Neural progenitor cell (in vitro differentiated cells): ENCODE measurements at places on chromosomes 16 and 17. TPM values are rescaled to one million over a fixed set of nuclear protein-coding genes. Genes with fewer than 3 reads are reported as not detected.

DNA sequence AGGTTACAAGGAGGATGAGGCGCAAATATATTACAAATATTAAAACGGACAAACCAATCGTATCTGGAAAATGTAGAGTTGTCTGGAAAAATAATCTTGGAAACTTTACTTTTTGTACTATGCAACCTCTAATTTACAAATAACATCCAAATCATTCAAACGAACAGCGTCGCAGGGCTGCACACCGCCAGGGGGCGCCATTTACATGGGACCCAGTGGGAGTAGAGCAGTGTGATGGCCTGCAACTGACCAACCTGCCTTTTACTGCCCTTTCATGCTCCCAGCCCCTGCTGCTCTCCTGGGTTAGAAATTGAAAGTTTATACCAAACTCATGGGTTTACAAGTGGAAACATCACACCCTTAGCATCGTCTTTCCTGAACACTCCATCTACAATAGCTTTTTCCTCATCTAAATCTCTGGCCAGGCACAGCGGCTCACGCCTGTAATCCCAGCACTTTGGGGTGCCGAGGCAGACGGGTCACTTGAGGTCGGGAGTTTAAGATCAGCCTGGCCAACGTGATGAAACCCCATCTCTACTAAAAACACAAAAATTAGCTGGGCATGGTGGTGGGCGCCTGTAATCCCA is 10.0 kb downstream of the PITPNC1 start:
- DNase-seq, result peak; percentile 85

DNA sequence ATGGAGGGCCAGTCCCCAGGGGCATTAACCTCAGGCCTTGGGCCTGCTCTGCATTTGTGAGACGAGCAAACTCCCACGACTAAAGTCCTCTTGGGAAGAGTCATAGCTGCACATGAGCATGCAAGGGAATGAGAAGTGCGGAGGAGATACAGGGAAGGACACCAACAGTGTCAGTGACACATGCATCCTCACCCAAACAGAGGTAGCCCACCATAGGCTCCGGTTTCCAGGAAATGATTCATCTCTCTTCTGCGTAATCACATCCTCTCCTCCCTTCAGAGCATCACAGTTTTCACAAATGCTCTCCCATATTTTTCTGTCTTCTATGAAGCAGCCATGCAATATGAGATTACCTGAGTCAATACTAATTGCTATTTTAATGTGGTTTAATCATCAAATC is 725.7 kb upstream of the GOT2 start:
- DNase-seq, result no peak

DNA sequence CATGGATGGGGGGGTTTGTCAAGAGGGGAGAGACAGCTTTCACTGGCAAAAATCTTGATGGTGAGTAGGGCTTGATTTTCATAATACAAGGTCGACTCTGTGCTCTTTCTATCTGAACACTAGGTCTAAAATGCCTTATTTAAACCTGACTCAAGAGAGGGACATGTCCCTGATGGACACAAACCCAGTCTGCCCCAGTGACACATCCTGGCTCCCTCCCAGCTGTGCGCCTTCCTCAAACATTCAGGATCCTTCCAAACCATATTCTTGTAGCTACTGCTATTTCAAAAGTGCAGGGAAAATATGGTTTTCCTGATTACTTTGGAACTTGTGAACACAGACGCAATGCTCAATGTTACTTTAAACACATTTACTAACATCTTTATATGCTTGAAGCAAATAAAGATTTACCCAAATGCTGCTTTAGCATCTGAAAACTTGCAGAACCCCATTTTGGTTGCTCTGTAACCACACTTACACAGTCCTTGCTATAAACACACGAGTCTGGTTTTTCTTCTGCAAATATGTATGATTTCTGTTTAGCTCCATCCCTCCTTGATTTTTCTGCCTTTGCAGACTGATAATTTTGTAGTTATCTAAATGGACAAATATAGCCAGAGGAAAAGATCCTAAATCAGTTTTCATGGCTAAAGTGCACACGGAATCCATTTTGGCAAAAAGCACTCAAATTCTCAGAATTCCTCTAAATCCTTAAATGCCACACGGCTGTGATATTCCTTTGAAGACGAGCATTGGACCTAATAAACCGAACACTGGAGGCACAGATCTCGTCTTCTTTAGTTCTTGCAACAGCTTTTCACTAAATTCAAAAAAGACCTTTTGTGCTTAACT is 499.9 kb upstream of the ZFHX3 start:
- DNase-seq, result no peak

GRCh38 chr16:68299571-68300453 is 10.9 kb downstream of the SLC7A6OS start:
- DNase-seq, result no peak

- no peak for DNase-seq
Observed at GRCh38 chr17:42190491-42191274, 3.6 kb downstream of the GHDC start.

GRCh38 chr16:2256531-2257140 is 5.2 kb upstream of the ECI1 start:
- no peak for DNase-seq

DNA sequence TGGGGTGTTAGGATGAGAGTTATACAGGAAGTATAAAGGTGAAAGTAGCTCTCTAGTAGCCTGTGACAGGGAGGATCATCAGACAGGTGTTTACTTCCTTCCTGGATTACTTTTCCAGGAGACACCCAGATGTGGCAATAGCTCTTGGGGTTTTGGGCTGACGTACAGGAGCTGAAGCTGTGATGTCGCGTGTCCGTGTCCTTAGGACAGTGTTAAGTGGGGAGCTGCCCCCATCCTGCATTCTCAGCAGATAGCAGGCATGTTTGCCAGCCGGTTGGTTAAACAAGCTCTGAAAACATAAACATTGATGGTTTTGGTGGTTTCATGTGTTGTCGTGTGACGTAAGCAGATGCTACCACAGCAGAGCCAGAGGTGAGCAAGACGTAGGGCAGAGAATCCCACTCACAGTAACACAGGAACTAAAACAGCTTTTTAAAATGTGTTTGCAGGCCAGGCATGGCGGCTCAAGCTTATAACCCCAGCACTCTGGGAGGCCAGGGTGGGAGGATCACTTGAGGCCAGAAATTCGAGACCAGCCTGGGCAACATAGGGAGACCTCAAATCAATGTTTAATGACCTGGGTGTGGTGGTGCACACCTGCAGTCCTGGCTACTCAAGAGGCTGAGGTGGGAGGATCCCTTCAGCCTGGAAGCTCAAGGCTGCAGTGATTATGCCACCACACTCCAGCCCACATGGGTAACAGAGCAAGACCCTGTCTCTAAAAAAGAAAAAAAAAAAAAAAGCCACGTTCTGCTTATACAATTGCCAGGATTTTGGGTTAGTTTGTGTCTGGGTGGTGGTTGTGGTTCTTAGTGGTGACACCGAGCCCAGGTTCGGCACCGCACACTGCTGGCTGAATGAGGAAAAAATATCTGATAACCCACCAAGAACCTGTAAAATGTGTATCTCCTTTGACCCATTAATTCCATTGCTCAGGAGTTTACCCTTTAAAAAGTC is 18.2 kb upstream of the IL17C start:
- no peak for DNase-seq

- no peak for DNase-seq
Observed at GRCh38 chr16:75318737-75319136, 67.3 kb upstream of the BCAR1 start.

DNA sequence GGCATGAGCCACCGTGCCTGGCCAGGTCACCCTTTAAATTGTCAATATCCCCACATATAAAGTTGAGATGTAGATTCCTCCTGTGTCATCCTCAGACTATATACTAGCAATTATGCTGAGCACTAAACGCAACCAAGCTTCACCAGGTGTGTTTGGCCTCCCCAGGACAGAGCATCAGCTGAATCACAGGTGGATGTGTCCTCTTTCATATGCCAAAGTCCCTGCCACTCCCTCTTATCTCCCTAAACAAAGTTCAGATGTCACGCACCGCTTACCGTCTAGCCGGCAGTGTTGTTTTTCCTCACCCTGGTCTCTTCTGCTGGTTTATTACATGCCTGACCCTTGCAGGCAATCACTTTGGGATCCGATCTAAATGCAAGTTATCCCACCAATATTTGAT is 43.8 kb upstream of the ARHGAP44 start:
- no peak for DNase-seq

DNA sequence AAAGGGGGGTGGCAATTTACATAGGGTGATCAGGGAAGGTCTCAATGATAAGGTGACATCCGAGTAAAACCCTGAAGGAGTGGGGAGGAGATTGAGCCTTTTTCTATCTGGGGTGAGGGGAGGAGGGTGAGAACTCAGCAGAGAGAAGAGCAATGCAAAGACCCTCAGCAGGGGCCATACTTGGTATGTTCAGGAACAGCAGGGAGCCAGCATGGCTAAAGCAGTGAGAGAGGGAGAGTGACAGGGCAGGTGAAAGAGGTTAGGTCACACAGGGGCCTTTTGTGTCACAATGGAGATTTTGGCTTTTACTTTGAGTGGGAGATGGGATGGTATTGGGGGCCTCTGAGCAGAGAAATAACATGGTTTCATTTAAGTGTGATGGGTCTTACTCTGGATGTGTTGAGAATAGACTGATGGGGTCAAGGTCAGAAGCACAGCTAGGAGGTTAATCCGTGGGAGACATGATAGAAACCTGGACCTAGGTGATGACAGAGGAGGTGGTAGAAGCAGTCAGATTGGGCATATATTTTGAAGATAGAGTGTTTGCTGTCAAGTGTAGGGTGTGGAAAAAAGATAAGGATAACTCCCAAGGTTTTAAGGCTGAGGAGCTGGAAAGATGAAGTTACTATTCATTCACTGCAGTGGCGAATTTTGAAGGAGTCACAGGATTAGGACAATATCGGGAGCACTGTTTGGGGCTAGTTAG is 6.2 kb downstream of the SP2 start:
- peak; percentile 50 for DNase-seq

- no peak for DNase-seq
Observed at GRCh38 chr16:3051494-3051893, 5.1 kb downstream of the MMP25 start.

Gene KLHL10
- total RNA-seq, result 0.65 TPM in 1 of 2 replicates, not detected in the other

Gene FN3K
- 3.3 and 4.0 TPM in 2 replicates for total RNA-seq

Gene GRB7
- 6.0 and 8.0 TPM in 2 replicates for total RNA-seq

Gene HBA1
- not detected in 2 replicates for total RNA-seq

Gene GSDMA
- total RNA-seq, result 0.09 TPM in 1 of 2 replicates, not detected in the other
